Body of pancreas (tissue), 4 donors: ENCODE measurements at places on chromosomes 11 and 22.

- DNase-seq, result no peak
Observed at GRCh38 chr11:5369789-5370188, 13.8 kb upstream of the OR51M1 start.

DNA sequence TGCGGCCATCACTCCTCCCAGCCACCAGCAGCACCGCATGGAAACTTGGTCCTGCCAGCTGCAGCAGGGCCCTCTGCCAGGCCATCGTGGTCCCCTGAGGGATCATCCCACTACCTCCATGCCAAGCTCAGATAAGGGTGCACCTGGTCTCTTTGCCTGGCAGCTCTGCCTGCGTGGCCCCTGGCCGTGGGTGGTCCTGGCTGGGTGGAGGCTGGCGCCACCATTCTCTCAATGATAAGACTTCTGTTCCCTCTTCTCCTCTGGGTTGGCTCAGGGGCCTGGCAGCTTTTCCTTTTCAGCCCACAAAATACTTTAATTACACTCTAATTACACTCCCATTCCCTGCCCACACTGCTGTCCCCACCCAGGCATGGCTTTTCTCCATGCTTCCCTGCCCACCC is 26.8 kb upstream of the TSKU start:
- no peak for DNase-seq

DNA sequence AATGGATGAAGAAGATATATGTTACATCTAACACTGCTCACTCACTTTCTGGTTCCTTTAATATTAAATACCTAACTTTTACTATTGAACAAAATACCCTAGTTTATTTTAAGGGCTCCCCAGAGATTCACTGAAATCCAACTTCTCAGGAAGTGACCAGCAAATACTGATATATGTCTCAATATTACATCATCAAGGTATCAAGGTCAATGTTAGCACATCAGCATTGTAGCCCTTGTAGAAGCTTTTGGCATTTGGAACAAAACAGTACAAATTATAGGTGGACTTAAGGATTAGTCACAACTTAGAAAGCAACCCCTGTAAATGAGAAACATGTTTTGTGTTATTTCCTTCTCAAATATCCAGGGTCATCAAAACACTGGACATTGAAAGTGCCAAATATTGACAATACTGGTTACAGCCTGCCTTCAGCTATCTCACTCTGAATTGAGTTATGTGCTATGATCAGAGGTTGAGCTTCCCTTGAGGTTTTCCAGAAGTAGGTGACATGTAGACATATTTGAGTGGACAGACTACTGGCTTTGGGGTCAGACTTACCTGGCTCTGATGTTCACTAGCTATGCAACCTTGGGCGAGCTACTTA is 1.9 kb upstream of the ATL3 start:
- no peak for DNase-seq

DNA sequence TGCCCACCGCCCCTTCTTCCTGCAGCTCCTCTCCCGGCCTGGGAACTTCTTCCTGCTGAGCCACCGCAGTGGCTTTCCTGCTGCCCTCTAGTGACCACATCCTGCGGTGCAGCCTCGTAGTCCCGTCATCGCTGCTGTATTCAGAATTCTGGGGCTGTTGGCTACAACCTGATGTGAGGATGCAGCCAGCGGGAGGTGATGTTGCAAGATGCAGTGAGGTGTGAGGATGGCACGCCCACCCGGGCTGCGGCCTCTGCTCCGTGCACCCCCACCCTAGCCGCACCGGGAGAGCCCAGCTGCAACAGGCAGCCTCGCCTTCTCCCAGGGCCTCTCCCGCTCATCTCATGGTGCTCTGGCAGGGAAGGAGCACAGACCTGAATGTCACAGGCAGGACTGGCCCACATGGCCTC is 10.1 kb downstream of the CHST1 start:
- peak; percentile 75 for DNase-seq

- peak; percentile 28 for DNase-seq
Observed at GRCh38 chr11:130816546-130817329, 99.5 kb downstream of the SNX19 start.

GRCh38 chr11:123351375-123351774 is 78.7 kb upstream of the GRAMD1B start:
- DNase-seq, result no peak

GRCh38 chr11:26063915-26064314 is 268.0 kb upstream of the ANO3 start:
- DNase-seq, result no peak

DNA sequence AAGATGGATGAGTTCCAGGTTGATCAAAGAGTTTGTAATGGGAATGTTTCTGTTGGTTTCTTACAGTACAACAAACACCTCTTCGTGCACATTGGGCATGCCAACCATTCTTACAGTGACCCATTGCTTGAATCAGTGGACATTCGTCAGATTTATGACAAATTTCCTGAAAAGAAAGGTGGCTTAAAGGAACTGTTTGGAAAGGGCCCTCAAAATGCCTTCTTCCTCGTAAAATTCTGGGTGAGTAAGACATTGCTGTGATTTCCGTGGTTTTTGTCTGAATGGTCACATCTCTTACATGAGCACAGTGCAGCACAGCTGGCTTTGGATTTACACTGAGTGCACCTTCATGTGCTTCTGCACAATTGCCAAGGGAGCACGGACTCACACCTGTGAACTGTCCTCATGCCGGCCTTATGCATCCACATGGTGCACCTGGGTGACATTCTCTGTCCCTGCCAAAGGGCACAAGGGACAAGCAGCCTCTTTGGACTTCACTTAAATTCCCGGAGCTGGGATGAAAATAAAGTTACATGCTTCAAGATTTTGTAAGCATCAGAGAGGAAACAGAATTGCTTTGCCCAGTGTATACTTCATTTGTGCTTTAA is 107.1 kb upstream of the RASSF10 start:
- no peak for DNase-seq

- DNase-seq, result no peak
Observed at GRCh38 chr11:114010931-114011330, 36.0 kb downstream of the HTR3A start.

GRCh38 chr11:45388472-45388871 is 102.3 kb upstream of the SYT13 start:
- DNase-seq, result no peak

DNA sequence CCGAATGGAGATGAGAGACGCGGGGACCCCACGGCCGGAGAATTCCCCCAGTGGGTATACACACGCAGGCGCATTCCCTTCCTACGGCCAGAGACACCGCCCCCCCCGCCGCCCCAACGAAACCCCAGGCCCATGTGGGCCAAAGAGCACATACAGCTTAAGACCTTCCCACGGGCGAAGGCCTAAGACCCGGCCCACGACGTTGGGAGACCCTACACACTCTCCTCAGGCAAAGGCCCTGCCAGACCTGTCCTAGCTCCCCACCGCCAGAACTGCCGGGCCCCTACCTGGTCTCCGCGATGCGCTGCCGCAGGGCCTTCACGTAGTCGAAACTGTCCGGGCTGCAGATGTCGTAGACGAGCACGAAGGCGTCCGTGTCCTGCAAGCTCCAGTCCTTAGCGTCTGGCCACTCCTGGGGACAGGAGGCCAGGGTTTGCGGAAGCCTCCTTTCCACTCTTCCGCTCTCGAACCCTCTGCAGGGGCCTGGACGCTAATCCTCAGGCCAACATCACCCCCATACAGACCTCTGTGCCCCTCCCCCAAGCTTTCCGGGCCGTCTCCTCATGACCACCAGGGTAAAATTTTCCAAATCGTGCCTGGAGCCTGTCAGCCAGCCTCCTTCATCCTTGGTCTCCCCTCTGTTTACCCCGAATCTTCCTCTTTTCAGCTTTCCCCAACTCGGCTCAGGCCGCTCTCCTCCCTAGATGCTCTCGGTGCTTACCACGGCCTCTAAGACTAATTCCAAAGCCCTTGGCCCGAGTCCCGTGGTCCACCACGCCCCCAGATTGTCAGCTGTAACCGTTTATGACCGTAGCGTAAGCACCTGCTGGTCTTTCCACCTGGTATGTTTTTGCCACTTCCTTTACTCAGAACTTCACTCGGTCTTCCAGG is 1.7 kb downstream of the RASL10A start:
- peak; percentile 16 for DNase-seq

DNA sequence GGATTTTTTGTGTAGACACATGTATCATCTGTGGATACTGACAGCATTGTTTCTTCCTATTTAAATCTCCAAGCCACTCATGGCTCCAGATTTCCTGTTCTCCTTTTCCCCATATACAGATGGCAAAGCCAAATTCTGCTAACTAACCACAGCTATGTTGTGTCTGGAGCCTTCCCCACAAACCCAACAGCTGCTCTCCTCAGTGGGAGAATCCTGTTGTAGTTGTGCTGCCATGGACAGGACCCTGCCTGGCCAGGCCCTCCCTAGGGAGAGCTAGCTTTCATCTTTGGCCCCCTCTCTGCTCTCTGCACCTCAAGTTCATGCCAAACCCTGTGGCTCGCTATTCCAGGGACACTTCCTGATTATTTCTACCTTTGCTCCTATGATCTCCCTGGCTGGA is 106.4 kb upstream of the CCDC90B start:
- no peak for DNase-seq

DNA sequence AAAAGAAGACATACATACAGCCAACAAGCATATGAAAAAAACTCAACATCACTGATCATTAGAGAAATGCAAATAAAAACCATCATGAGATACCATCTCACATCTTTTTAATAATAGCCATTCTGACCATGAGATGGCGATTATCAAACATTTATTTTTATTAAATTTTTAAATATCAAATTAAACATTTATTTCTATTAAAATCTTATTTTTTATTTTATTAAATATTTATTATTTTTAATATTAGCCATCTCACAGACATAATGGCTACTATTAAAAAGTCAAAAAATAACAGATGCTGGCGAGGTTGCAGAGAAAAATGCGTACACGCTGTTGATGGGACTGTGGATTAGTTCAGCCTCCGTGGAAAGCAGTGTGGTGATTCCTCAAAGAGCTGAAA is 264.8 kb upstream of the TENM4 start:
- no peak for DNase-seq

DNA sequence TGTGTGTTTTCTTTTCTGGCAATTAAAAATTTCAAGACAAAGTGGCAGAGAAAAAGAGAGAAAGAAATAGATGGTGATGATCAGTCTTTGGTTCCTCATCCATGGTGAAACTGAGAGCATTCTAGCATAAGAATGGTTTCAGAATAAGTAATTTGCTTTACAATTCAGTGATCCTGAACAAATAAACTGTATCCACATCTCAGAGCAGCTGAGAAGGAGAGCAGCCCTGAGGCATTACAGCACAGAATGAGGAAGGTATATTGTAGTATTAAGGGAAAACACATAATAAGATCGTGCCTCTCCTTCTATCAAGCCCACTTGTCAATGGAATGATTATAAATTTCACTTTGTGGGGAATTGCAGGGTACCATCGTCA is 17.4 kb downstream of the LUZP2 start:
- no peak for DNase-seq

GRCh38 chr11:8765294-8765693 is 82.7 kb downstream of the RPL27A start:
- DNase-seq, result no peak

DNA sequence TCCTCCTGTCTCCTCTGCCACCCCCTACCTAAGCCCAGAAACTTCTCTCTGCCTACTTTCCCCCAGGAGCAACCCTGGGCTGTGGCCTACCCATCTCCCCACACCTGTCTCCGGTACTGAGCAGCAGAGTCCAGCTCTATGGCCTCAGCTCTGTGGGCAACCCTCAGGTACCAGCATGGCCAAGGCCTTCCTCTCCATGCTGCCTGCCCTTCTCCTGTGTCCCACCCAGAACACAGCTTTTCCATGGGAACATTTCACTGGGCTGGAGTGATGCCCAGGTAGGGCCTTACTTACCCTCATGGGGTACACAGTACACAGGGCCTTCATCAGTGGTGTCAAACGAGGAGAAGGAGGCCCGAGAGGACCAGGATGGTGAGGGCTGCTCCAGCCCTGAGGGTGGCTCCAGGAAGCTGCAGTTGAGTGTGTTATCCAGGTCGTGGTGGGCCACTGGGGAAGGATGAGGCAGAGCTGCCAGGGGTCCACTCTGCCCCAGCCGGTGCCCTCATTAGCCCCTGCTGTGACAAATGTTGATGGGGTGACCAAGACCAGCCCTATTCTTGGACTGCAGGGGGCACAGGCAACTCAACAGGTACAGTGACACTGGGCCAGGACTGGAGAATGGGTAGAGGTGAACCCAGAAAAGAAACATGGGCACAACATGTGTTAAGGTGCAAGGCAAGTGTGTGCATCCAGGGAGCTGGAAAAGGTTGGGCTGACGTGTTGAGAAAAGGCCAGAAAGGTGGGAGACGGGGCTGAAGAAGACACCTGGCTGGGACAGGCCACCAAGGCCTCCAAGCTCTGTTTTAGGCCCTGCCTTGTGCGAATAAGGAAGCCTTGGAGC is 10.3 kb downstream of the SCARF2 start:
- DNase-seq, result no peak

GRCh38 chr11:71293961-71294782 is 41.8 kb upstream of the SHANK2 start:
- no peak for DNase-seq

DNA sequence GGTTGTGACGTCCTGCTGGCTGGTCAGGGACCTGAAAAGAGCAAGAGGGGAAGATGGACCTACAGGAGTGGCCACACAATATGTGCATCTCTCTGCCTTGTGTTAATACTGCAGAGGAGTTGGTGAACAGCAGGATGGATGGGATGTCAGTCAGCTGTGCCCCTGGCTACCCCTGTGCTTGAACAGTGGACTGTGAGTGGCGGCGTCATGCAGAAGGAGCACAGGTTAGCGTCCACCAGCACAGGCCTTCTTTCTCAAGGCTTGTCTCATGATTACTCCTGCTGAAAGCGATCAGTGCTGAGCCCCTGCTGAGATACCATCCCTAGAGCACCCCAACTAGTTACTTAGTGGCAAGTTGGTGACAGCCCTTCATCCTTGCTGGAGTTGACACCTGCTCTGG is 3.8 kb upstream of the CHKB start:
- DNase-seq, result no peak

DNA sequence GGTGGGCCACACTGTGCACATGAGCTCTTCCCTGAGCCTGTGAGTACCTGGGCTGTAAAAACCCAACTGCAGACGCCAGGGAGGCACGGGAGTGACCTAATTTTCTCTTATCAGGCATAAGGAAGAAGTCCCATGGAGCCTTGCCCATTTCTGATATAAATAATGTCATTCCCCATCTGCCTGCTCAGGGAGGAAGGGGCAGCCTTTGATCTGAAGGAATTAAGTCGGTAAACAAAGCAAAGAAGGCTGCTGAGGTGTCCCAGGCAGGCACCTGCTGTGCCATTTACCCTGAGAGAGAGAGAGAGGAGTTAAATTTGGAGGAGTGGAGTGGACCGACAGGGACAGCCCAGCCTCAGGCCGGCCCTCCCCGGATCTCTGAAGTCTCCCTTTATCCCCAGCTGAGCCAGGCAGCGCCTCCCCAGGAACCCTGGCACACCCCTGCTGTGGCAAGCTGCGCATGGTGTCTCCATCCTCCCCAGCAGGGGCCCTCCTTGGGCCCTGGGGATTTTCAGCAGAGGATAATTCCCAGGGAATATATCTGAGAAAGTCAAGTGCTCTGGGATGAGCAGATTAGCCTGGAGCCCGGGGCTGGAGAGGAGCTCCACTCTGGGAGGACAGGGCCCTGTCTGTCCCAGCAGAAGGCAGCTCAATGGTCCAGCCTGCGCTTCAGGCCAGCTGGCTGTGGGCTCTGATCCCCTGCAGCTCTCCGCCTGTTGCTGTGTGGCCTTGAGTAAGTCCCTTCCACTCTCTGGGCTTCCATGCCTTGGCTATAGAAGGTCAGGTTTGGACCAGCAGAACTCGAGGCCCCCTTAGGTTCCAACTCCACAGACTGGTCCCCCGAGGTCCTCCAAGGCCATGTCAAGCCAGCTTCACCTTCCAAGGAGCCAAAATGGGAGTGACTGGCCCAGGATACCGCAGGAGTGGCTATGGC is 17.5 kb upstream of the CABP7 start:
- no peak for DNase-seq
